ENCODE measurements at places on chromosomes 16 and 17.

DNA sequence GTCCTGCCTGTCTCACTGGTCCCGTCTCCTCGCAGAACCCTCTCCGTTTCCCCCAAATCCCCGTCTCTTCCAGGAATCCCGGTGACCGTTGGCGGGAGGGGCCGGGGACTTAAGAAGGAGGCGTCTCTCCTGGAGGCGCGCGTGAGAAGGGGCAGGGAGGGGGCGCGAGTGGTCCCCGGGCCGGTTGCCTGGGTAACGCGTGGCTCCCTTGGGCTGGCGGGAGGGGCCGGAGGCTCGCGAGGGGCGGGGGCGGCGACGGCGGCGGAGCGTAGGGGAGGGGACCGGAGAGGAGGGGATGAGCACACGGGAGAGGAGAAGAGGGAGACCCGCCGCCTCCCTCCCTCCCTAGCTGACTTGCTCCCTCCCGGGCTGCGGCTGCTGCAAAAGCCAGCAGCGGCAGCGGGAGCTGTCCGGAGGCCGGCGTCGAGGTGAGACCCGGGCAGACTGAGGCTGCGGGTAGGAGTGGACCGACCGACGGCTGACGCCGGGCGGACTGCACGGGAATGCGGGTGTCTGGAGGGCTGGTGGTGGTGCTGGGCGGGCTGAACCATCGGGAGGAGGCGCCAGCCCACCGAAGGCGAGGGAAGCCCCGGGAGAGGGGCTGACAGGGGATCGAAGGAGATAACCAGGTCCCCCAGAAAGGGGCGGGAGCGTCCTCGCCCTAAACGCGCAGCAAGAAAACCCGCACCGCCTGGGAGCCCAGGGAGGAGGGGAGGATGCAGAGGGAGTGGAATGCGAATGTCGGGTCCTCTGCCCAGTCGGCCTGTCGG, at the start of gene PRRT2:
Gene PRRT2 (plus strand): TSS at position 298 of the 770 bp plus-strand sequence. CDS start 862 bp downstream, outside the sequence.
- DNase-seq: no peak

- DNase-seq: peak; percentile 36
Measured at GRCh38 chr16:12186774-12187335, 210.3 kb downstream of the SNX29 start.

GRCh38 chr17:78323826-78324390, 36.0 kb downstream of the SOCS3 start:
- no peak for DNase-seq

- no peak for DNase-seq
Measured at GRCh38 chr17:37090941-37091340, 142.2 kb downstream of the AATF start.

DNA sequence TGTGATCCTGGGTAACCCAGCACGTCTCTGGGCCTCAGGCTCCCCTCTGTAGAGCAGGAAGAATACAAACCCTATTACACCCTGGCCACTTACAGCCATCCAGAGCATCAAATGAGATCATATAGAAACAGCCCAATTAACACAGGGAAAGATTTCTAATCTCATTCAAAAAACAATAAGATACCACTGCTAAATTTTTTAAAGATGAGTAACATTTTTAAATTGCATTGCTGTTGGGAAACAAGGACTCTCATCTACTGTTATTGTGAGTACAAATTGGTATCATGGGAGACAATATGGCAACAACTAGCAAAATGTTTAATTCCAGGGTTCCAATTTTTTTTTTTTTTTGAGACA, 41.1 kb downstream of the SRL start:
- DNase-seq: no peak

DNA sequence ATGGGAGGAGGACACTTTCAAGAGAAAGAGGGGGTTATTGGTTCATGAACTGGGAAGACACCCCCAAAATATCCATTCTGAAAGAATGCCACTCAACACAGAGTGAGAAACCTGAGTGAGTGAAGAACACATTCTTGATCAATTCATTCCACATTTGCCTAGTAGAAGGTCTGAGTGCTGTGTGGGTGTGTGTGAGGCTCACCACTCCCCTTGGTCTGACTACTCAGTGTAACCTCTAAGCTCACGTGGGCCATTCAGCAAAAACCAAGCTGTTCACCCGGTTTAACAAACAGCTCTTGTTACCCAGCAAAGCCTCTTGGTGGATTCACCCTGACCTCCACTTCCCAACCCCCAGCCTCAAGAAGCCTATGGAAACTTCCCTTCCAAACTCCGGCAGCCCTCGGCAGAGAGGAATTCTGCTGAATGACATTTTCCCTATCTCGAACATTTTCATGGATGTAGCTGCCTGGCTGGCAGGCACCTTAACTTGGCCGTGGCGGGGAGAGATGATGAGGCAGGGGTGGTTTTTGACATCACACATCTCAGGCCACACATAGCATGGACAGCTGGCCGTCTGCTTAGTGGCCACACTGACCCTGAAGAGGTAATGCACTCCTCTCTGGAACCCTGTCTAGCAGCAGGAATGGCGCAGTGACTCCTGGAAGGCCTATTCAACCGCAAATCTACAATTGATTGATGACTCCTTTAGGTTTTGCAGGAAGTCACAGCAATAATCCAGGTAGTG, 11.6 kb downstream of the ST6GALNAC1 start:
- peak; percentile 83 for DNase-seq

DNA sequence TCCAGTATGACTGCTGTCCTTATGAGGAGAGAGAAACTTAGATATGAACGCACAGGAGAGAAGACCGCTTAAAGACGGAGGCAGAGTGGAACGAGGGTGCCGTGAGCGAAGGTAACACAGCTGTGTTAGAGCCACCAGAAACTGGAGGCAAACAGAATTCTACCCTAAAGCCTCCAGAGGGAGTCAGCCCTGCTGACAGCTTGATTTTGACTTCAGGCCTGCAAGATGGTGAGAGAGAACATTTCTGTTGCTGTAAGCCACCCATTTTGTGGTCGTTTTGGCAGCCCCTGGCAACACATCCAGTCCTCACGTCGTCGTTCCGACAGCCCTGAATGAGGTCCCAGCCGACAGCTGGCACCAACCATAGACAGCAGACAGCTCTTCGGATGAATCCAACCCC, 2.8 kb upstream of the SPATA2L start:
- no peak for DNase-seq
